ENCODE measurements at places on chromosomes 4 and X. TPM values are rescaled to one million over a fixed set of nuclear protein-coding genes. Genes with fewer than 3 reads are reported as not detected.

Gene CDKL5
- total RNA-seq, result 5.0 TPM

Gene OPN1LW
- not detected for total RNA-seq

Gene FGFBP1
- not detected for total RNA-seq

Gene CXCL11
- total RNA-seq, result not detected

Gene SMIM31
- not detected for total RNA-seq

Gene DMP1
- total RNA-seq, result not detected

Gene BTK
- total RNA-seq, result not detected

Gene MAMLD1
- 1.2 TPM for total RNA-seq

Gene SOD3
- total RNA-seq, result 16.9 TPM

Gene SPP1
- total RNA-seq, result 3.3 TPM

Gene GUCY1B1
- 4.9 TPM for total RNA-seq

Gene CT45A7
- total RNA-seq, result not detected

Gene REPS2
- total RNA-seq, result 0.37 TPM

Gene ZDHHC15
- total RNA-seq, result not detected

Gene NMU
- total RNA-seq, result not detected

Gene ADGRG2
- not detected for total RNA-seq

Gene SLC4A4
- total RNA-seq, result 22.0 TPM

Gene HPF1
- 23.8 TPM for total RNA-seq

All from smooth muscle cell of the umbilical artery (primary cell).